ENCODE measurements at places on chromosomes 7 and 10. TPM values are rescaled to one million over a fixed set of nuclear protein-coding genes. Genes with fewer than 3 reads are reported as not detected.

PTN gene
- 85.1 TPM for total RNA-seq

NUTM2B gene
- 0.10 TPM for total RNA-seq

CYP26C1 gene
- total RNA-seq = not detected

FLNC gene
- 1,540 TPM for total RNA-seq

DOCK4 gene
- 34.9 TPM for total RNA-seq

H2BK1 gene
- not detected for total RNA-seq

CRTAC1 gene
- 2.6 TPM for total RNA-seq

CLIP2 gene
- total RNA-seq = 39.0 TPM

VAX1 gene
- not detected for total RNA-seq

CD36 gene
- total RNA-seq = 324 TPM

TMEM72 gene
- 0.41 TPM for total RNA-seq

KMT2C gene
- 97.7 TPM for total RNA-seq

MOGAT3 gene
- not detected for total RNA-seq

UNCX gene
- not detected for total RNA-seq

ZNF467 gene
- 4.2 TPM for total RNA-seq

PSD gene
- 6.2 TPM for total RNA-seq

GALNT17 gene
- total RNA-seq = 38.0 TPM

STAG3 gene
- total RNA-seq = 0.72 TPM

ADAM8 gene
- total RNA-seq = 6.7 TPM

SPAG6 gene
- 0.82 TPM for total RNA-seq

ALDH18A1 gene
- 54.3 TPM for total RNA-seq

THSD7A gene
- total RNA-seq = 10.6 TPM

LRIT1 gene
- not detected for total RNA-seq

ZNF736 gene
- 24.1 TPM for total RNA-seq

ST7 gene
- 32.0 TPM for total RNA-seq

ELN gene
- total RNA-seq = 208 TPM

PWWP2B gene
- total RNA-seq = 25.3 TPM

PON1 gene
- total RNA-seq = not detected

SGCE gene
- total RNA-seq = 266 TPM

NPSR1 gene
- total RNA-seq = not detected

UTF1 gene
- total RNA-seq = not detected

SLC26A3 gene
- total RNA-seq = not detected

HTR5A gene
- not detected for total RNA-seq

LLCFC1 gene
- total RNA-seq = not detected

CACNB2 gene
- 3.3 TPM for total RNA-seq

TAS2R5 gene
- total RNA-seq = 4.5 TPM

SLC39A12 gene
- total RNA-seq = not detected

ADARB2 gene
- total RNA-seq = 0.10 TPM

ETV1 gene
- total RNA-seq = 11.8 TPM

PRKG1 gene
- total RNA-seq = 96.8 TPM

CUZD1 gene
- total RNA-seq = 0.31 TPM

NCF1 gene
- 0.82 TPM for total RNA-seq

METTL2B gene
- total RNA-seq = 31.3 TPM

PON3 gene
- 7.2 TPM for total RNA-seq

ANXA8 gene
- 9.3 TPM for total RNA-seq

CRHR2 gene
- 0.51 TPM for total RNA-seq

PBLD gene
- total RNA-seq = 4.4 TPM

FEZF1 gene
- total RNA-seq = not detected

HOXA6 gene
- total RNA-seq = not detected

PHYHIPL gene
- 0.31 TPM for total RNA-seq

FAM171A1 gene
- total RNA-seq = 15.4 TPM

PRSS1 gene
- not detected for total RNA-seq

CPXM2 gene
- total RNA-seq = 7.8 TPM

MBL2 gene
- total RNA-seq = not detected

BLVRA gene
- 25.0 TPM for total RNA-seq

PDK4 gene
- total RNA-seq = 48.6 TPM

LRRC4 gene
- total RNA-seq = 0.41 TPM
